ENCODE measurements at places on chromosomes 16 and 17.
A peak's percentile ranks its signal among the peaks of the same experiment; 100 is the strongest.

DNA sequence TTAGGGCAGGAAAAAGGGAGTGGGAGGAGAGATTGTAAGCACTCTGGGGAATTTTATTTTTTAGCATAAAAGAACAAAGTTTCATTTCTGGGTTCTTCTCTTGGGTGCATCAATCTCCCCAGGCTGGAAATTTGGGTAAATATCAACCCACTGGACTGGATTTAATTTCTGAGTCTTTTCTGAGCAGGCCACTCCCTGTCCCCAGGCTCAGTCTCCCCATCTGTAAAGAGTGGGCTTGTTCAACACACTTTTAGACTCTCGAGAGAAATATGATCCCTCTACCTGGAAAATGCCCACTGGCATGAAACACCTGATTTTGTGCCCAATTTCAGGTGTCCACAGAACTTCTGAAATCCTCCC is 617 bp upstream of the VTN start:
- DNase-seq, result no peak

DNA sequence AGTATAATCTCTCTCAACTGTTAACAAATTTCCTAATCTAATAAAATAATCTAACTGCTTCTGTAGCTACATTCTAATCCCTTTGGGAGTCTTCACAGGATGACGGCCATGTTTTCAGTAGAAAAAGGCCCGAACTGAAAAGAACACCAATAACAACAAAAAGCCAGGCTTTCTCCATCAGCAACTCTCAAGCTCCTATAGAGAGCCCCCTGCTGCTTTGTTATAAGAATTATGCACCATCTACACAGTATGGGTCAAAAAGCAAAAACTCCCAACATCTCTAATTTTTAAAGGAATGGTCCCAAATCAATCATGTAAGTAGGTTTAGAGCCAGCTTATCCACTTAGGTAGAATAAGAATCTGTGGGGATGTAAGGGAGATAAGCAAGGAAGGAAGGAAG is 163.6 kb upstream of the C17orf78 start:
- DNase-seq, result no peak

DNA sequence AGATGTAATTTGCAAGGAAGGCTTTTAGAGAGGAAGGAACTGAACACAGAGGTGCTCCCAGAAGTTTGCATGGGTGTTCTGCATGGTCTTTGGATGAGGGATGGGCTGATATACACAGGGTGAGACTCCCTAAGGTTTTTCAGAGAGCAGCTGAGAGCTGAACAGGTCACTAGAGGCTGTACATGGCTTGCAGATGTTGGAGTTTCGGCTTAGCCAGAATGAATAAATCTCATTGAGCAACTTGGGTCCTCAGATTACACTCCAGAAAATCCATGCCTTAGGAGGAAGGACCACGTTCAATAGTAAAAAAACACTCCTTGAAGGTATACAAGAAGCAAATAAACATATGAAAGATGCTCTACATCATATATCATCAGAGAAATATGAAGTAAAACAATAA is 7.5 kb upstream of the ITGB3 start:
- no peak for DNase-seq

GRCh38 chr16:1485847-1486496 is 2.8 kb downstream of the PTX4 start:
- no peak for DNase-seq

DNA sequence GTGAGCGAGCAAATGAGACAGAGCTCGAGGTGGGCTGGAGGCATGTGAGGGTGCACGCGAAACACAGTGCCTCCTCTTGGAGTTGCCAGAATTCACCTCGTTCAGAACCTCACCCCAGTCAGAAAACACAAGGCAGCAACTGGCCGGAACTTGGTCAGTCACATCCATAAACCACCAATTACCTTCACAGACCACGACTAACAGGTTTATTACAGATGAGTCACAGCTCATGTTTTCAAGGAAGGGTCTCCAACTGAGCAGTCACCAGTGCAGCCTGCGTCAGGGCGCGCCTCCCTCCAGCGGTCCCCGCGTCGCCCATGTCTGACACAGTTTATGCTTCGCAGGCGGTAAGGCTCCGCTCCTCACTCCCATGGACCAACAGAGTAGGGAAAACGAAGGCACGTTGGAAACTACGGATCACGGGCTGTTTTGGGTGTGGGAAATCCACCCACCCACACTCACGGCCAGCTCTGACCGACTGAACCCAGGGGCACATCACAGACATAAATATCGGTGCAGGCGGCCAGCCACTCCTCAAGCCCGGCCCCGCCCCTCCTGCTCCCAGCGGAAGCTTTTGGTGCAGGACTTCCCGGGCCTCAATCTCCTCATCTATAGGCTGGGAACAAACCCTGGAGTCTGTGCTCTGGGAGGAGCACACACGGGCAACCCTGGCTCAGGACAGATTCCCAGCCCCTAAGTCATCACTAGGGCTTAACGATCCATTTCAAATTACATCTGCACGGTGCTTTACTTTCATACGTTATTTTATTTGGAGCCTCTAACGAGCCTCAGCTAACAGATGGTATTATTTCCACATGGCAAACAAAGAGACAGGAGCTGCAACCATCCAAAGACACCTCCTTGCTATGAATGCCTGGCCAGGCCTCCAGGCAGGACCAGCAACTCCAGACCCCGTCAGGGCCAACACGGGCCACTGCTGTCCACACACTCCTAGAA is 126.3 kb downstream of the ZNF778 start:
- DNase-seq, result no peak

- no peak for DNase-seq
These were observed 7.8 kb downstream of the CSF3 start for GRCh38 chr17:40022961-40023541.

DNA sequence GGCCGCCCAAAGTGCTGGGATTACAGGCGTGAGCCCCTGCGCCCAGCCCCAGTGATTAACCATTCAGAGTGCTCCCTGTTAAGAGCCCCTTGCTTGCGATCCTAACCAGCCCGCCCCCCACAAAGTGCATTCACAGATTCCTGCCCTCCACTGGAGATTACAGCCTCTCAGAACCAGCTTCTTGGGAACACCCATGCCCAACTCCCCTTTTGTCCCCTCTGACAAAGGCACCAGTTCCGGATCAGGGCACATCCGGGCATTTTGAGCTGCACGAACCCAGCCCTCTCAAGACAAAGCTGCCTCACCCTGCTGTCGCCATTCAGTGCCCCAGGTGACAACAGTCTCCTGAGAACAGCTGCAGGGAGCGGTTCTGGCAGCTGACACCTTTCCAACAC is 848 bp upstream of the KRT19 start:
- no peak for DNase-seq

GRCh38 chr16:22369221-22369811 is 5.1 kb downstream of the CDR2 start:
- DNase-seq, result no peak

DNA sequence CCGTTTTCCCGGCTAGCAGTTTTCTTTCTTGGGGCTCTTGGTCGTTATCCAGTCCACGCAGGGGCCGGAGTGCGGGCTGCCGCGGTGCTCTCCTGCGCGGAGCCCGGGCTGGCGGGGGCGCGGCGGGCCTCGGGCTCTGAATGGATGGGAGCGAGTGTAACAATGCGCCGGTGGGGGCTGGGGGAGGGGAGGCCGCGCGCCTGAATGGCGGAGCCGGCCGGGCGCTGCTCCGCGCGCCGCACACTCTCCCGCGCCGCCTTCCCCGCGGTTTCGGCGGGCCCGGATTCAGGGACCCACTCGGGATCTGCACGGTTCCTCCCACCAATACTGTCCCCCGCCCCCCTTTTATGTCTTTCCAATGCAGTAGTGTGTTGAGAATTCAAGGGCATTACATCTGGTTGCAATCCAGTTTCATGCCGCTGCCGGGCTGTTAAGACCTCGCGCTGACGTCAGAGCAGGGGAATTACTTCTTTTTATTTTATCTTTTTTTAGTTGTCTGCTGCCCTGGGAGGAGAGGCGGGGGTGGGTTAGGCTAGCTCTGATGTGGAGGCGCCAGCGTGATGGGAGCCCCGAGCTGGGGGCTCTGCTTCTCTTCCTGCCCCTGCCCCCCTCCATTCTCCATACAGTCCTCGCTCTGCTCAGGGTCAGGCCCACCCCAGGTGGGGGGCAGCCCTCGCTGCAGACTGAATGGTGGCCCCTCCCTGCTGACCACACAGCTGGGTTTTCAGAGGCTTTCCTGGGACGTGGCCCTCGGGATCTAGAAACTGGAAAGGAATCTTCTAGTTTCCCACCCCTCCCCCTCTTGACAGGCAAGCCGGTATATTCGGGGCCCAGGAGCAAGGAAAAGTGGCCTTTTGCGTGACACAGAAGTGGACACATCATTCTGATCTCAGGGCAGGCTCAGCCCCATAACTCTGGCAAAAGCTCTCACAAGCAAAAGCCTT is 1.8 kb downstream of the RAI1 start:
- peak; percentile 63 for DNase-seq

DNA sequence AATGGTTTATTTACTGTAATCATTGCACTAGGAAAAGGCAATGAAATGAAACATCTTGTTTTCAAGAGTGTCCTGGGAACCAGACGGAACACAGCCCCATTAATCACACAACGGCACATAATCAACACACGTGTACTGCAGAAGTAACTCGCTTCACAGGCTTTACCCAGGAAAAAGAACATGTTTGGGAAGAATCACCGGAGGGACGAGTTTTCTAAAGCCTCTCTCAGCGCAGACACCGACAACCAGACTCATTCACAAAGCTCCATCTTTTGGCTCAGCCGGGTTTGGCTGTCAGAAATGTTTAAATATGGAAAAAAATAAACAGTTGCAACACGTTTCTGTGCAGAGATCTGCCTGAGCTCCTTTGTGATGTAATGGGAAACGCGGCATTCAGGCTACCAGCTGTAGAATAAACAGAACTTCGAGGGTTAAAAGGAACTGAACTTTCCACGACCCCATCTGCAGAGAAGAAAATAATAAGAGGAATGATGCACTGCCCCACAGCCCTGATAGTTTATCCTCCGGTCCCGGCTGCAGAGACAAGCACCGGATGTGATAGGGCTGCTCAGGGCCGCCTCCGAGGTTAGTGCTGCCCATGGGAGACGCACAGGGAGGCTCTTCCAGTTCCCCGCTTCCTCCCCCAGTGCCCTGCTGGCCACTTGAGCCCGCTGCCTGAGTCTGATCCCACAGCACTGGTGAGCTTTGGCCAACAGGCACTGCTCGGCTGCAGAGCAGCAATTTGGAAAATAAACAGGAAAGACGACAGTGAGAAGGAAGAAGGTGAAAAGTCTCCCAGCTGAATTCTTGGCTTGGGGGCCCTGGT is 119.8 kb downstream of the HIC1 start:
- no peak for DNase-seq

GRCh38 chr17:82031885-82032627 is 578 bp downstream of the RAC3 start:
- DNase-seq, result no peak

DNA sequence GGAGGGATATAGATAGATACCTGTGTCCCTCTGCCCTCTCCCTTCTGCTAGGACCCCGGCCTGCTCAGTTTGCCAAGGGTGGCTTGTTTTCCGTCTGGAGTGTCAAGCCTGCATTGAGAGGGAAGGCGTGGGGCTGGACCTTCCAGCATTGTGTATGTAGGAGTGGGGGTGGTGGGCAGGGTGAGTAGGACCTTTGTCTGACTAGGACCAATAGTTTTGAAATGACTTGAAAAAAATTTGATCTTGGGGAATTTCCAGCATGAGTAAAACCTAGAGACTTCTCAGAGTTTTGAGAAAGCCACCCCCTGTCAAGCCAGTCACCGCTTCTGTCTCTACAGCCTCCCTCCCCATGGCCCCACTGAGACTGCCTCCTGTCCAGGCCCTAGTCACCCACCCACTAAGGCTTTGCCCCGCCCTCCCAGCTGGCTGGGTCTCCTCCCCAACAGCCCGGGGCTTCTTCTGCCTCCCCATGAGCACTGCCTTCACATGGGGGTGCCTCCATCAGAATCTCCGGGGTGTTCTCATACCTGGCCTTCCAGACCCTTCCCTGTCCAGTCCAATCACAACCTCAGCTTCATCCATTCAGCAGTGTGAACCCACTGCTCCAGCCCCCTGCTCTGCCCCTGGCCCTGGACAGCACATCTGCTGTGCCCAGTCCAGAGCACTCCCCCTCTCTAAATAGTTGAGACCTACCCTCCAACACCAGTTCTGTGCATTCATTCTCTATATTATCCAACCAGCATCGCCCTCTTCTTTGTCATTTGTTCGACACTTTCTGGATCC is 207.0 kb downstream of the MSI2 start:
- no peak for DNase-seq

- DNase-seq, result peak; percentile 68
These were observed 31.1 kb upstream of the CCR7 start for GRCh38 chr17:40596261-40596919.

- no peak for DNase-seq
These were observed 25.2 kb upstream of the HYDIN start for GRCh38 chr16:71255721-71256120.

DNA sequence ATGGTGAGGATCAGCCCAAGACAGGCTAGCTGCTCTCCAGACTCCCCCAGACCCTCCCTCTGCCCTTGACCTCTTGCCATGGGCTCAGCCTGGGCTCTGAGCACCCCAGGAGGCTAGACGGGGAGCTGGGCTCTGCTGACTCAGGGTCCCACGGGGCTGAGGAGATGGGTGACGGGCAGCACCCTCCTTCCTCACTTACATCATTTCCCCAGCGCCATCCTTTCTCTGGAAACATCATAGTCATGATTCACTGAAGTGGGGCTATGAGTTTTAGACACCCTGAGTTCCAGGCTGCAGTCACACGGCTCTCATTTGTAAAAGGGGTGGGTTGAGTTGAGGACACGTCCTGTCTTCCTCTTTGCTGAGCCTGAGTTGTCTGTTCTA is 3.0 kb upstream of the ITGAX start:
- no peak for DNase-seq

DNA sequence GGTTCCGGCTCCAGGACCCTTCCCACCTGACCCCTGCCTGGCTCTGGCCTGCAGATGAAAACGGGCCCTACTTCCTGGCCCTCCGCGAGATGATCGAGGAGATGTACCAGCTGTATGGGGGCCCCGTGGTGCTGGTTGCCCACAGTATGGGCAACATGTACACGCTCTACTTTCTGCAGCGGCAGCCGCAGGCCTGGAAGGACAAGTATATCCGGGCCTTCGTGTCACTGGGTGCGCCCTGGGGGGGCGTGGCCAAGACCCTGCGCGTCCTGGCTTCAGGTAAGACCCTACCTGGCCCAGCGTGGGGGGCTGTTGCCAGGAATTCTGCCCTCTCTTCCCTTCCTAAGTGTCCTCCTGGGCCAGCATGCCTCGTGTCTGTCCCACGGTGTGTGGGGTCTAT is 8.6 kb upstream of the SLC7A6 start:
- no peak for DNase-seq

- no peak for DNase-seq
These were observed 88.1 kb downstream of the AMFR start for GRCh38 chr16:56337131-56337857.

GRCh38 chr16:12162151-12162985 is 185.8 kb downstream of the SNX29 start:
- DNase-seq, result no peak
